ENCODE measurements at places on chromosomes 12 and 14. TPM values are rescaled to one million over a fixed set of nuclear protein-coding genes. Genes with fewer than 3 reads are reported as not detected.
A peak's percentile ranks its signal among the peaks of the same experiment; 100 is the strongest.

DNA sequence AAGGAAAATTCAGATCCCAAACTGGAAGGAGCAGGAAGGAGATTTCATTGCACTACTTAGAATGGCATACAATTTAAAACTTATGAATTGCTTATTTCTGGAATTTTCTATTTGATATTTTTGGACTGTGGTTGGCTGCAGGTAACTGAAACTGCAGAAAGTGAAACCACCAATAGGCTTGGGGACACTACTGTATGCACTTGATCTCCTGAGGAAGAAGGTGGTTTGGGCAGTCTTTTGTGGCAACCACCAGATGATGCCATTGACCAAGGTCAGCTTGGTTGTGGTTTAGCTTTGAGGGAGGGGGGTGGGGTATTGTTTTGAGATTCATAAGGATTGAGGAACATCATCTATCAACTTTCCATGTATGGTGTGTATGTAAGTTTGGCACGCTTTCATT lies 209.5 kb upstream of the STXBP6 start:
- no peak for DNase-seq

GRCh38 chr14:20692116-20692751 lies 3.7 kb downstream of the ANG start:
- DNase-seq = no peak

- no peak for DNase-seq
Measured at GRCh38 chr14:98411154-98411553, 860.8 kb downstream of the BCL11B start.

DNA sequence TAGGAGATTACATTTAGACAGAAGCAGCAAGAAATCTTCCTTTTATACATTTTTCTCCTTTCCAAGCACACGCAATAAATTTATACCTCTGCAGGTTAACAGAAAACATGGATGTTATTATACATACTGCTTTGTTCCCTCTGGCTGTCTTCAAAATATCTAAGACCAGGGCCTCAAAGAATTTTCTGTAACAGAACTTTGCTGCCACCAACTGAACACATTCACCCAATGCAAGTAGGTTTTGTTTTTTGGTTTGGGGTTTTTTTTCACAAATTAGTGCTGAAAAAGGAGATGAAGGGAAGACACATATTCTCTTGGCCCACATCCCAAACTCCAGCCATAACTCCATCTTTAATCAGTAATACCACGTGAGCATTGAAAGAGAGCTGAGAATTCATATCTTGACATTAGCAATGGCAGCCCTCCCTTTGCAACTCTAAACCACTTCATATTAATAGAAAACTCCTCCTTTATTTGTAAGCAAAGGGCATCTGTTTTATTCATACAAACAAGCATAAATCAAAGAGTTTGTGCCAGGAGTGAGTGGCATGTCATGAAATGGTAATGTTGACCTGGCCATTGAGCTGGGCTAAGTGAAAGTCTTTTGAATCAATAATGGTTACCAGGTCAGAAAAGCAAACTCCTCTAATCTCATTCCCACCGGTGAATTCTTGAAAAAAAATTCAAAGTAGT lies 150.8 kb upstream of the FSCB start:
- no peak for DNase-seq

GRCh38 chr12:10140001-10140400 lies 10.0 kb upstream of the CLEC7A start:
- DNase-seq = peak; percentile 43

GRCh38 chr14:104102282-104102914 lies 16.9 kb downstream of the ASPG start:
- DNase-seq = no peak

DNA sequence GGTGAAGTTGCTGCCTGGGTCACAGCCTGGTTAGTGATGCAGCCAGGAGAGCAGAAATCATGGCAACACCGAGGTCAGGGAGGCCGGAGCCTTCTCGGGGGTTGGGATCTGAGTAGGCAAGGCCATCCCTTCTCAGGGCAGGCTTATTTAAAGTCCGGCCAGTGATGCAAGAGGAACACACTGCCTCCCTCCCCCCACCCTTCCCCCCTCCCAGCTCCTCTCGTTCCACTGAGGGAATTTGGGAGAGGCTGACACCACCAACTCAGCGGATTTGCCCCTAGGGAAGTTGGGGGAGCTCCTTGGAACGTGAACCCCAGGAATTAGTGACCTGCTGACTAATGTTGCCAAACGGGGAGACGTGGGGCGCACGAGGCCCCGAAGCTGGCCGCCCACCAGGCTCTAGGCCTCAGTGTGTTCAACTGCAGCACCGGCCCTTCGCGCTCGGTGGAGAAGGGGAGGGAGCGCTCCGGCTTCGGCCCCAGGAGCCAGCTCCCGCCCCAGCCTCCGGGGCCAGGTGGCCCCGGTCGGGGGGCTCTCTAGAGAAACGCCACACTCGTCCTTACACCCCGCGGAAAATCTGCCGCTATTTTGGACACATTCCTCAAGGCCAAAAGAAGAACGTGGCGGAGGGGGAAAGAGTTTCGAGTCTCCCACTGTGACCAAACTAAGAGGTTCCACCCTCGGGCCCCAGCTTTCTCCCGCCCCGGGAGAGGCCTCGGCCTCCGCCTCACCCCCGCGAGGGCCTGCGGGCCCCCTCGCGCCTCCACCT lies 1.6 kb downstream of the CTDSP2 start:
- DNase-seq = peak; percentile 69

DNA sequence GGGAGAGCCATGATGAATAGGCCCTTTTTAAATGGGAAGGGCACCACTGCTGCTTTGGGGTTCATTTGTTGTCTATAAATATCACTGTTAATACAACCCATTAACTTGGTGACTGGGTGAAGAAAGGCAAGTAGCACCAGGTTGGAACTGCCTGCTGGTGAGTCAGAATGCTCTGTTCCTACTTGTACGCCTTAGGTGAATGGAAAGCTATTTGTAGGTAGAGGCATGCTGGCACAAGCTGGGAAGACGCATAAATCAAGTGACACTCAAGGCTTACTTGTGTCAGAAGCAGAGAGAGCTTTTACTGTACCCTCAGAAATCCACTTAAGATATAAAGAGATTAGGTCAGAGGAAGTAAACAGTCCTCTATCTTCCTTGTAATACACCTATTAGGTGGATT lies 142.5 kb downstream of the TMX1 start:
- no peak for DNase-seq

- DNase-seq = no peak
Measured at GRCh38 chr12:121788176-121788818, 5.2 kb downstream of the RHOF start.

GRCh38 chr12:11798006-11798708 lies 148.7 kb downstream of the ETV6 start:
- no peak for DNase-seq

GRCh38 chr12:109255377-109255776 lies 53.7 kb downstream of the FOXN4 start:
- no peak for DNase-seq

GRCh38 chr14:39673734-39674133 lies 241.5 kb upstream of the FBXO33 start:
- DNase-seq = no peak

- DNase-seq = no peak
Measured at GRCh38 chr12:96211988-96212387, 17.8 kb downstream of the ELK3 start.

GRCh38 chr12:65651060-65651459 lies 173.2 kb upstream of the HMGA2 start:
- DNase-seq = no peak

DNA sequence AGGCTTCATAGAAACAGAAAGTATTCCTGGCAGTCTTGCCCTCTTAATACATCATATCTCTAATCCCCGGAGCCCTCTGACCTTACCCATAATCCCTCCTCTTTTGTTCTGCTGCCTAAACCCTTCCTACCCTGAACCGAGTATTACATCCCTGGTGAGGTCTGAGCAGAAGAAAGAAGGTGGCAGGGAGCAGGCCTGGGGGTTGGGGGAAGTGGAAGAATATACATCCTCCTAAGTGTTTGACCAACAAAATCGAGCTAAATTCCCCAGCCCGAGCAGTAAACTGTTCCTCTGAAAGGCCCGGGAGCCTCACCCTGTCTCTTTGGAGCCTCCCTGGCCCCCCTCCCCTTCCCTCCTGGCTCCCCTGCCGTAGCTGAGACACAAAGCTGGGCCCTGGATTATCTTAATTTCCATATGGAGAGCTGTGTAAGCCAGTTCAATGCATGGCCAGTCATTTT lies 192.6 kb upstream of the LHX5 start:
- no peak for DNase-seq

- no peak for DNase-seq
Measured at GRCh38 chr12:121038861-121039668, at the start of gene OASL. OASL (minus strand) TSS chr12:121039246; CDS start chr12:121038971, 275 bp downstream.

DNA sequence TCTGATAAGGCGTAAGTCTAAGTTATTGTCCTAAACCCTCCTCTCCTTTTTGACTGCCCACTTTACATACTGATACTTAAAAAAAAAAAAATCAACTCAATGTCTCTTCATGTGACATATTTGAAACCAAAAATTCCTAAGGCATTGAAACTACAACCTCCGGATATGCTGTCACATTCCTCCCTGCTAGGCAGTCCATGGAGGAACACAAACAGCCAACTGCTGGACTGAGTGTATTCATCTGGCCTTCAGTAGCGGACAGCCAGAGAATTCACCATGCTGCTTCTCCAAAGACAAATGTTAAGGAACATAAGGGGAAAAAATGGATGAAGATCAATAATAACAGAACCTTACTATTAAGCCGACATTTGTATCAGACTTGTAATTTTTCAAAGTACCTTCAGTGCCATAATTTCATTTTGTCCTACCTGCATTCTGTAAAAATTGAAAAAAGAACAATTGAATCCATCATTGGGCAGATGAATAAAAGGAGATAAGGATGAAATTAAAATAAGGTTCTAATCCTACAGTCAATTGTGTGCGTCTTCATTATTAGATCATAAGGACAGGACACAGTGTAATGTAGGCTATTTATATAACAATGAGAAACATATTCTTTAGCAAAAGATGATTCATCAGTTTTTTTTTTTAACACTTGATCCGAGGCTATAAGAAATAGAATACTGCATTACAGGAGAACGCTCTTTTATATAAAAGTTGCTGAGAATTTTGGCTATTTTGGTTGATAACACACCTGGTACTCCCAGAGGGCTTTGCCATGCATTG lies 12.2 kb downstream of the RERG start:
- no peak for DNase-seq

- DNase-seq = no peak
Measured at GRCh38 chr12:113569806-113570205, 98.1 kb upstream of the LHX5 start.

DNA sequence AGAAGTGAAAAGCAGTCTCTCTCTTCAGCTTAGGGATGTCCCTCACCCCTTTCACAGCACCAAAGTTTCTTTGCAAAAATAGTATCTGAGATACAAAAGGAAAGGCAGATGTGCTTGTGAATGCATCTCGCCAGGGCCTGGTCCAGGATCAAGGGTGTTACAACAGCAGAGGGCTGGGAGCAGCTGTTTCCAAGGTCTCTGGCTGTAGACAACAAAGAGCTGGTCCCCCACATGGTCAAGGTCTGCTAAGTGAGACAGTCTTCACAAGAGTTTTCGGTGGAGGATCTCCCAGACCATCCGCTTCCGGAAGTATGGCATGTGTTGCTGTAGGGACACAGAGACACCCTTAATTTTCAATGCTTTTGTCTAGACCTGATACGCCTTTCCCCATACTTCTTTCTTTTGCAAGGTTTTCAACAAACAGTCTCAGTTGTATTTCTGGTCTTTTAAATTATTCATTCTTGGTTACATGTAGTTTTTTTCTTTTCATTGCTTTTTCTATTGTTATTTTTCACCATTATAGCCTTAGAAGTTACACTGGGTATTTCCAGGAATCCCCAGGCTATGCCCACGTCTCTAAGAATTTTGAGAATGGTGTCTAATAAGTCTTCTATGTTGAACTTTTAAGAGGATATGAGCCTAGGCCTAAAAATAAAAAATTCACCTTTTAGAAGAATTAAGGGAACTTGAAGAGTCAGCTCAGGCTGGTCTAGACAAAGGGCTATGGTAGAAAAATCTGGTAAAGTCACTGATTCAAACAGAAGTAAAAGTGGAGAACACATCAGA lies 41.0 kb upstream of the COL2A1 start:
- DNase-seq = no peak

DNA sequence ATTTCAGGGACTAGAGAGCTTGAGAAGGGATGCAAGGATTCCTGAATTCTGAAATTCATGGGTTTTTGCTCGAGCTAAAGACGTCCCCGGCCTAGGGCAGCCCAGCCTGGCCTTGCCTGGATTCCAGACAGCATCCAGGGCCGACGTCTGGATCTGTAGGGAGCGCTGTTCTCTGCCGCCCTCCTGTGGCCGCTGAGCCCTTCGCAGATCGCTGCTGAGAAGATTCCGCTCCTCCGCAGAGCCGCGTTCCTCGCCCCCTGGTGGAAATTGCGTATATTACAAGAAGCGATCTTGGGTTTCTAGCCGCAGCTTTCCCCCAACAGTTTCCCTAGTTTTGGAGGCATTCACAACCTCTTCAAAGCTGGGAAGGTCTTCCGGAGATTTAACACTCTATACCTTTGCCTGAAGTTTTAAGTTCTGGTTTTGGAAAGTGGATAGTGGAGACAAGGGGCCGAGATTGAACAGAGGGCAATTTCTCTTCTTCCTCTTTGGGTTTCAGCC lies 5.1 kb downstream of the CISTR start:
- DNase-seq = peak; percentile 93

GRCh38 chr12:94147387-94147990 lies 888 bp upstream of the PLXNC1 start:
- DNase-seq = no peak

DNA sequence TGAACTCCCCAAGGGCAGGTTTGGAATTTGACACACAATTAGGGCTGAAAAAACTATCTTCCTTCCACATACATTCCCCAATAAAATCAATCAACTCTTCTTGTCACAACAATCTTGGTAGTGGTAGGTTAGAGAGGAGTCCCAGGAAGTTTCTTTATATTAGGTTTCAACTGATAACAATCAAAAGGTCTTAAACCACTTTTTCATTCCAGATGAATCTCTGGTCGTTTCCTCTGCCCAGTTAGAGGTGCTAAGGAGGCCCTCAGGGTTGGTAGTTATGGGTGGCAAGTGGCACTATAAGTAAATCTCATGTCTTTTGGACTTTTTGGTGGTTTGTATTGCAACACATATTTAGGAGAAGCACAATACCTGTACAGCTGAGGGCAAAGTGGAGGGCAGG lies 1.7 kb upstream of the SLC38A2 start:
- no peak for DNase-seq

GRCh38 chr12:53005215-53005985 lies 856 bp upstream of the EIF4B start:
- DNase-seq = no peak

- DNase-seq = peak; percentile 8
Measured at GRCh38 chr12:66352197-66352596, 49.9 kb downstream of the HELB start.

GRCh38 chr12:67460388-67460787 lies 188.2 kb upstream of the DYRK2 start:
- DNase-seq = no peak

Gene NRXN3
- total RNA-seq = 0.42 TPM

Gene VRTN
- total RNA-seq = not detected

Gene NTS
- total RNA-seq = not detected

Gene HOXC9
- total RNA-seq = not detected

Gene ACOT6
- not detected for total RNA-seq

Gene BMP4
- 7.2 TPM for total RNA-seq

Gene ADCY4
- 17.4 TPM for total RNA-seq

Gene HVCN1
- 10.1 TPM for total RNA-seq

Gene GPR137C
- total RNA-seq = 1.4 TPM

Gene ASCL1
- total RNA-seq = not detected

Gene LBHD2
- not detected for total RNA-seq

Gene GNS
- 89.1 TPM for total RNA-seq

Gene TAS2R8
- not detected for total RNA-seq

Gene ETFBKMT
- 5.9 TPM for total RNA-seq

Gene RD3L
- total RNA-seq = 27.6 TPM

Gene TOGARAM1
- total RNA-seq = 14.7 TPM

Gene SOCS2
- 32.2 TPM for total RNA-seq

Gene AQP5
- total RNA-seq = 1.0 TPM
